CD4-positive, alpha-beta T cell (primary cell): ENCODE measurements at places on chromosomes 4 and X.

DNA sequence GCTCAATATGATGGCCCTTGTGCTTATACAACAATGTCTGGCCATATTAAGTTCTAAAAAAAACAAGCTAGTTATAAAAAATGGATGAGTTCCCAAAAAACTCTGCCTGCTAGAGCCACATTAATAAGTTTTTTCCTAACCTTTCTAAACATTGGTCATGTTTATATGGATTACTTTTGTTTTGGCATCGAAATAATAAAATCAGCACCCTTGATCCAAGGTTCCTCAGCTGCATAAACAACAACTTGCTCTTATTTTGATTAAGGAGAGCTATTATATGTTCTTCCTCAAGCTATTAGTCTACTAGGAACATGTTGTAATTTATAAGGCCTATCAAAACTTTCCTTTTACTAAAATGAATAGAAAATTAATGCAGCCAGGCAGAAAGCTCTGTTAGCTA lies 48.4 kb downstream of the UNC5C start:
- no peaks in the 10 kb centered on the region for H3K36me3 ChIP-seq
- H3K27me3 ChIP-seq: no peaks in the 10 kb centered on the region
- no peaks in the 10 kb centered on the region for H3K4me1 ChIP-seq
- DNase-seq: no peak
- no peak overlapping the region for H3K4me3 ChIP-seq

DNA sequence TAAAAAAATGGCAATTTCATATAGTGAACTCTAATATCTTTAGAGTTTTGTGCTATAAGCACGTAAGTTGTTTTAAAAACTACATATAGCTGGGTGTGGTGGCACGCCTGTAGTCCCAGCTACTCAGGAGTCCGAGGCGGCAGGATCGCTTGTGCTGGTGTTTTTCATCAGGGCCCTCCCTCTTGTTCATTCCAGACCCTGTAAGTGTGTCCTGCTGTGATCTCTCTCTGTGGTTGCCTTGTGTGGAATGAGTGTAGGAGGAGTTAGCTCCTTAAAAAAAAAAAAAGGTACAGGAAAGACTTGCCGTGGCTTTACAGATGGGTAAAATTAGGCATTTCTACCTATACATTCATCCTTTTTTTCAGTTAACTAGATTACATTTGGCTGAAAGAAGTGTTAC lies 35.4 kb downstream of the RBBP7 start:
- DNase-seq: no peak
- no peak overlapping the region for H3K27ac ChIP-seq
- peaks cover 65% of the 10 kb centered on the region for H3K36me3 ChIP-seq
- H3K27me3 ChIP-seq: no peaks in the 10 kb centered on the region

- H3K36me3 ChIP-seq: no peaks in the 10 kb centered on the region
- no peaks in the 10 kb centered on the region for H3K4me1 ChIP-seq
- H3K27ac ChIP-seq: no peak overlapping the region
- no peak for DNase-seq
- H3K4me3 ChIP-seq: no peak overlapping the region
These were observed 583.9 kb downstream of the KCTD8 start for GRCh38 chr4:43864616-43865146.

GRCh38 chr4:172143605-172144314 lies 330.6 kb downstream of the GALNTL6 start:
- H3K27ac ChIP-seq: no peak overlapping the region
- no peaks in the 10 kb centered on the region for H3K36me3 ChIP-seq
- H3K4me1 ChIP-seq: no peaks in the 10 kb centered on the region
- DNase-seq: no peak

DNA sequence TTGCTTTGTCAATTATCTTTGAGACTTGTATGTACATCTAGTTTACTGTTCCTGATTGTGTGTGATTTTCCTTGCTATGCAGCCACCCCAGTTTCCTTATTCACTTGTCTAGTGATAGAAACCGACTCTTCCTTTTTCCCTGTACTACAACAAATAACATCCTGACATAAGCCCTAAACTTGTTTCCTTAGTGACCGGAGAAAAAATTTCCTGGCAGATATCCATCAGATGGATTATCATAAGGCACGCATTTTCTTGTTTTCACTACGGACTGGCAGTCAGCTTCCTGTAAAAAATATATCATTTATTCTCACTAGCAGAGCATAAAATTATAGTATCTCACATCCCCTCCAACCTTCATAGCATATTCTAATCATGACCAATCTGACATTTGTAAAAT lies 410.7 kb downstream of the CENPC start:
- no peaks in the 10 kb centered on the region for H3K4me1 ChIP-seq
- DNase-seq: no peak

- H3K27me3 ChIP-seq: no peaks in the 10 kb centered on the region
- H3K4me1 ChIP-seq: peaks cover 29% of the 10 kb centered on the region
These were observed 760 bp downstream of the TRMT2B start for GRCh38 chrX:101051153-101051548.

DNA sequence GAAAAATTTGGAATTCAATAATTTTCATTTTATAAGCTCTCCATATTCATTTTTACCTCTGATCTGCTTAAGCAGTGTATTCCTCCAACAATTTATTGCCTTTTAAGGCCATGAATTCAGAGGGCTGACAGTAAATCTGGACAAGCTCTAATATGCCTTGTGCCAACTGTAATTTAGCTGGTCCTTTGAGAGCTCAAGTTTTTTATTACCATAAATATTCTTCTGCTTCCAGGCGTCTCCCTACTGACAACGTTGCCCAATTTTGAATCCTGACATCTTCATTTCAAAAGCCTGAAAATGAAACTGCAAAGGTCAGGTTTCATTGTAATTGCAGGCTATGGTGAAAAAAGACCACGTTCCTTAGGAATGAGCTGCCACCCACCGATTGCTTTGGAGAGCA lies 95.8 kb upstream of the GEMIN8 start:
- H3K36me3 ChIP-seq: no peaks in the 10 kb centered on the region
- H3K27ac ChIP-seq: no peak overlapping the region
- DNase-seq: no peak
- no peak overlapping the region for H3K4me3 ChIP-seq
- no peaks in the 10 kb centered on the region for H3K27me3 ChIP-seq

DNA sequence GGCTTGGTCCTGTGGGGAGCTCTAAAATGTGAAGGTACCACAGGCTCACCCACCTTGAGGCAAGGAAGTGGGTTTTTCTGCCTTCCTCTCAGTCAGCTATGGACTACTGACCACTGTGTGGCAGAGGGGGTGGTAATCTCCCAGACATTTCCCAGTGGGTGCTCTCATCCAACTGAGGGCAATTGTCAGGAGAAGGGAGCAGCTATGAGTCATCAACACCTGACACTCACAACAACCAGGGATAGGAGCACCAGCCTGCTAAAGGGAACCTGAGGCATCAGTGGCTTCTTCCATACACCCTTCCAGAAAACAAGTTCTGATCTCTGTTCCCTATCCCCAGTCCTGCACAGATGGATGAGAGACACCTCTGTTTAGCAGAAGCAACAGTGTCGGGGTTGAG lies 468.8 kb downstream of the BCOR start:
- H3K36me3 ChIP-seq: no peaks in the 10 kb centered on the region
- H3K4me1 ChIP-seq: peaks cover 4% of the 10 kb centered on the region
- no peak overlapping the region for H3K27ac ChIP-seq

DNA sequence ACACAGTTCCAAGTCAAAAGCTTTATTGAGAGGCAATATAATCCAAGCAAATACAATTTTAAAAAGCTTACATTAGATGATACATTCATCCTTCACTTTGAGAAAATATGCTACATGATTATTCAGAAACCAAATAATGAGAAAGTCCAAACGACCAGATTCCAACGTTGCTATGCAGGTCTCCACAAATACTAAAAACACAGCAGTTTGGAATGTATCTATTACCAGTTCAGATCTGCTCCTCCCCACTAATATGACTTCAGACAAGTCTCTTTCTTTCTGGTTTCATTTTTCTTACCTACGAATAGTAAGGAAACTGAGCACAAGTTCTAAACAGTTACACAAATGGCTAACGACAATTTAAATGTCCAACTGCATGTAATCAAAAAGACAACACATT lies 9.5 kb downstream of the NAF1 start:
- no peaks in the 10 kb centered on the region for H3K27me3 ChIP-seq
- H3K36me3 ChIP-seq: peaks cover 39% of the 10 kb centered on the region
- no peaks in the 10 kb centered on the region for H3K4me1 ChIP-seq
- no peak for DNase-seq
- H3K27ac ChIP-seq: no peak overlapping the region

- DNase-seq: no peak
- no peak overlapping the region for H3K27ac ChIP-seq
- no peak overlapping the region for H3K4me3 ChIP-seq
- H3K4me1 ChIP-seq: no peaks in the 10 kb centered on the region
- H3K36me3 ChIP-seq: no peaks in the 10 kb centered on the region
- no peaks in the 10 kb centered on the region for H3K27me3 ChIP-seq
These were observed 198.6 kb downstream of the CEP135 start for GRCh38 chr4:56147371-56147770.

GRCh38 chrX:100625985-100626491 lies 10.6 kb downstream of the TSPAN6 start:
- H3K4me1 ChIP-seq: no peaks in the 10 kb centered on the region
- no peak overlapping the region for H3K4me3 ChIP-seq
- H3K27me3 ChIP-seq: peaks cover 2% of the 10 kb centered on the region
- peak; percentile 11 for DNase-seq
- H3K36me3 ChIP-seq: no peaks in the 10 kb centered on the region

- DNase-seq: no peak
- H3K27me3 ChIP-seq: no peaks in the 10 kb centered on the region
- peaks cover 3% of the 10 kb centered on the region for H3K36me3 ChIP-seq
- H3K4me1 ChIP-seq: peaks cover 20% of the 10 kb centered on the region
- no peak overlapping the region for H3K4me3 ChIP-seq
These were observed 9.9 kb downstream of the CASK start for GRCh38 chrX:41913476-41913875.

- DNase-seq: no peak
- peaks cover 63% of the 10 kb centered on the region for H3K36me3 ChIP-seq
- H3K27me3 ChIP-seq: no peaks in the 10 kb centered on the region
- H3K27ac ChIP-seq: no peak overlapping the region
- no peak overlapping the region for H3K4me3 ChIP-seq
These were observed 45.7 kb upstream of the SLC2A9 start for GRCh38 chr4:10066670-10067651.

- H3K27me3 ChIP-seq: no peaks in the 10 kb centered on the region
- no peaks in the 10 kb centered on the region for H3K36me3 ChIP-seq
- no peak for DNase-seq
- H3K4me1 ChIP-seq: no peaks in the 10 kb centered on the region
- no peak overlapping the region for H3K27ac ChIP-seq
These were observed 1042.5 kb upstream of the PABPC4L start for GRCh38 chr4:135244056-135244455.

DNA sequence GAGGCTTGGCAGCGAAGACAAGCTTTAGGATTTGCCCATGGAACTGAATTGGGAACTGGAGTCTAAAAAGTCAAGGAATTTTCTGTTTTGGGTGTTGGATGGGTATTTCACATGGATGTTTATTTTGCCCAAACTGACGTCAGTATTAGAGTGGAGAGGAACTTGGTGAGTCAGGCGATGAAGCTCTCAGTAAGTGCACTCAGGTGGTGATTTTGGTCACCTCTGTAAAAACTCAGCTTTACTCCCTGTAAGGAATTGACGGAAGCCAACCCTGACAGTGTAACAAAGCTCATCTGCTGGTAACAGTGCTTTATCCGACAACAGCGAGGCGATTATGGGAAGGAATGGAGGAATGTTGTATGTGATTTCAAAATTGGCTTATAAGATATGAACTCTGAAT lies 77.0 kb upstream of the PGRMC2 start:
- H3K27ac ChIP-seq: no peak overlapping the region
- H3K4me3 ChIP-seq: no peak overlapping the region
- no peaks in the 10 kb centered on the region for H3K36me3 ChIP-seq
- H3K27me3 ChIP-seq: no peaks in the 10 kb centered on the region
- no peaks in the 10 kb centered on the region for H3K4me1 ChIP-seq
- DNase-seq: no peak

DNA sequence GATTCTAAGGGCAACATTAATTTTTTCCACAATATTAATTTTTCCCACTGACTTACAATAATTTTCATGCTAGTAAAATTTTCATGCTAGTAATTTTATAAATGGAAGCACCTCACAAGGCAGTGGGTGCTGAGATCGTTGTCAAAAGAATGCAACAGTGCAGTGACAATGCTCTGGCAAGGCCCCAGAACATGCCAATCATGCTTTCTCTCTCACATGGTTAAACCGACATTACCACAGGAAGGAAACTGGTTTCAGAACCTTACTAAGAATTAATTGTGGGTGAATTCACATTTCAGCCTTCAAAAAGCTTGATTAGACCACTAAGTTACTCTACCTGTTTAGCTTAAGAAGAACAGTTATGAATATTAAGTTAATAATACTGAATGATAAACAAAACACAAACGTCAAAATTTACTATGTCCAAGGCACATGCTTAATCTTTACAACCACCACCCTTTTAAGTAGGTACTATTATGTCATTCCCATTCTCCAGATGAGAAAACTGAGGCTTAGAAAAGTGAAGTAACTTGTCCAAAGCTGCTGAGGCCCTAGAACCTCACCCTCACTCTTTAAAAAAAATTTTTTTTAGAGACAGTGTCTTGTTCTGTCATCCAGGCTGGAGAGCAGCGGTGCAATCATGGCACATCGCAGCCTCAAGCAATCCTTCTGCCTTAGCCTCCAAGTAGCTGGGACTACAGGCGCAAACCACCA lies 10.0 kb upstream of the OPHN1 start:
- no peaks in the 10 kb centered on the region for H3K36me3 ChIP-seq
- DNase-seq: no peak

DNA sequence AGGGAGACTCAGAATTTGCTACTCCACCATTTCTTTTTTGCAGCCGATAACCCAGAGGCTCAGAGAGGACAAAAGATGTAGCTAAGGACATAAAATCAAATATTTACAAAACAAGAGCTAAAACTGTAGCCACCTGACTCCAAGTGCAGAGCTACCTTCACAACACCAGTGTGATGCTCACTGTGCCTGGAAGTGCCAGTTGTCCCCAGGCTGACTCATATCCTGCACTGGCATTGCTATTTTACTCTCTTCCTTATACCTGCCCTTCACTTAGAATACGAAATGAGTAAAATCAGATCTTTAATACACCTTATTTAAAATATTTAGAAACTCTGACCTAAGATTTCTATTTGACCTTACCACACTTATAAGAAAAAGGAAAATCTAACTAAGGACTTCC lies 39.5 kb downstream of the SLC7A11 start:
- H3K4me3 ChIP-seq: no peak overlapping the region
- H3K4me1 ChIP-seq: no peaks in the 10 kb centered on the region
- H3K27me3 ChIP-seq: no peaks in the 10 kb centered on the region
- no peaks in the 10 kb centered on the region for H3K36me3 ChIP-seq
- DNase-seq: no peak
- no peak overlapping the region for H3K27ac ChIP-seq

- H3K36me3 ChIP-seq: no peaks in the 10 kb centered on the region
- H3K27ac ChIP-seq: no peak overlapping the region
- DNase-seq: no peak
- no peaks in the 10 kb centered on the region for H3K27me3 ChIP-seq
These were observed 21.0 kb upstream of the POLA1 start for GRCh38 chrX:24672701-24673190.
